ENCODE measurements at places on chromosomes 7 and 10. TPM values are rescaled to one million over a fixed set of nuclear protein-coding genes. Genes with fewer than 3 reads are reported as not detected.
A peak's percentile ranks its signal among the peaks of the same experiment; 100 is the strongest.

DNA sequence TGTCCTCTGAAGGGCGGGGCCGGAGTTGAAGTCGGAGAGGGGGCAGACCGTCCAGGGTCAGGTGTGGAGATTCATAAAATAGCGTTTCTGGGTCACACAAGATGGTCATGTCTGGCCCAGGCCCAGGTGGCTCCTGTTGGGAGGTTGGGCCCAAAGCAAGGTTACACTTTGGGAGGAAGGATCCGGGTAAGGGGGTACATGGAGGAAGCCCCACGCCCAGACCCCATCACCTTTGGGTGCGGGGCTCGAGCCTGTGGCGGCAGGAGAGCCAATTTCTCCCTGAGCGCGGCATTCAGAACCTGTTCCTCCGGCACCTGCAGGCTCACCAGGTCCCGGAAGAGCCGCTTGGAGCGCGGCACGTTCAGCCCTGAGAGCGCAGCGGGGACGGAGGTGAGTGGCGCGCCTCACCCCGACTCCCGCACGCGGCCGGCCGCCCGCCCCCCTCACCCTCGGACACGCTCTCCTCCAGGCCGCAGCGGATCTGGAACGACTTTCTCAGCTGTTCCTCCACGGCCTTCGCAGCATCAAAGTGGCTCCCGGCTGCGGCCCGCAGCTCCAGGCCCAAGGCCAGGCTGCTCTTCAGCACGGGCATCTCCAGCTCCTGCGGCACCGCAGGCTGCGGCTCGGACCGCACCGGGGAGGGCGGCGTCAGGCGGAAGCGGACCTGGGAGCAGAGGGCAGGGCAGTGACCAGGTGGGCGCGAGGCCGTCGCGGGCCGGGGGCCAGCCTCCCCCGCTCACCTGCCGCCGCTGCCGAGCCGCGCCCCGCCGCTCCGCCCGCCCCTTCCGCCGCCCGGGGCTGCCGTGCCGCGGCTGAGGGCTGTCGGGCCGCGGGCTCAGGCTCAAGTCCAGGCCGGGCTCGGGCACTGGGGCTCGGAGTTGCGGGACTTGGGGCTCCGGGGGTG lies 644 bp downstream of the PPP1R35 start:
- peak; percentile 49 for DNase-seq

- no peak for DNase-seq
These were observed 32.2 kb downstream of the DNAJB12 start for GRCh38 chr10:72322280-72323058.

GRCh38 chr10:77537071-77537470 lies 100.5 kb downstream of the KCNMA1 start:
- DNase-seq, result no peak

GRCh38 chr10:18350340-18350739 lies 210.1 kb downstream of the CACNB2 start:
- no peak for DNase-seq

- DNase-seq, result no peak
These were observed 35.5 kb downstream of the RAB19 start for GRCh38 chr7:140439359-140439758.

- DNase-seq, result no peak
These were observed 20.6 kb downstream of the SHTN1 start for GRCh38 chr10:116984202-116984990.

- peak; percentile 86 for DNase-seq
These were observed 66.7 kb upstream of the PODXL start for GRCh38 chr7:131623154-131623553.

DNA sequence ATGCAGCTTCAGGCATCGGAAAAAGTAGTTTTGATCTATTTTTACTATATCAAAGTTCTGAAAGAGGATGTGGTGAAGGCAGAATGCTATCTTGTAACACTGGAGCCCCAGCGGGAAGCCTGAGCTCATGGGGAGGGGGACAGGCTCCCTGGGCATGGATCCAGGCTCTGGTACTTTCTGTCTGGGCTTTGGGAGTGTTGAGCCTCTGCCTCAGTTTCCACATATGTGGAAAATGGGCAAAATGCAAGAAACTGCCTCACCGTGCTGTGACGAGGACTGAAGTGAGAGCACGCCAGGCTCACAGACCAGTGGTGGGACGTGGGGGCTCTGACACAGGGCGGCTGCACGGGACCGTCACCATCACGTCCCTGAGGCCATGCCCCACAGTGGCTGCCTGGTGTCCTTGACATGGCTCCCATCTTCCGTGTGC lies 182.9 kb upstream of the SHH start:
- no peak for DNase-seq

DNA sequence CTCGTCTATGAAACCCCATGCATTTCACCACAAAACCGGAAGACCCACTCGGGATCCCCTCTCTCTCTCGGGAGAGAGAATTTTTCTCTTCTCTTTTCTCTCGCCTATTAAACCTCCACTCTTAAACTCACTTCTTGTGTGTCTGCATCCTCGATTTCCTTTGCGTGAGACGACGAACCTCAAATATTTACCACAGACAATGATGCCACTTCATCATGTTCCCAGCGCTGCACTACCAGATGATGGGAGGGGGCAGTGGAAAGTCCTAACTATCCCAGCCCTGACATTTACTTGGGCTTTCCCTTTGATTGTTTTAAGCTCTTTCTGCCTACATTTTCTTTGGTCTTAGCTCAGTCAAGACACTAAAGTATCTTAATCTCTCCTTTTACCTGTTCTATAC lies 906.7 kb downstream of the GRID1 start:
- no peak for DNase-seq

DNA sequence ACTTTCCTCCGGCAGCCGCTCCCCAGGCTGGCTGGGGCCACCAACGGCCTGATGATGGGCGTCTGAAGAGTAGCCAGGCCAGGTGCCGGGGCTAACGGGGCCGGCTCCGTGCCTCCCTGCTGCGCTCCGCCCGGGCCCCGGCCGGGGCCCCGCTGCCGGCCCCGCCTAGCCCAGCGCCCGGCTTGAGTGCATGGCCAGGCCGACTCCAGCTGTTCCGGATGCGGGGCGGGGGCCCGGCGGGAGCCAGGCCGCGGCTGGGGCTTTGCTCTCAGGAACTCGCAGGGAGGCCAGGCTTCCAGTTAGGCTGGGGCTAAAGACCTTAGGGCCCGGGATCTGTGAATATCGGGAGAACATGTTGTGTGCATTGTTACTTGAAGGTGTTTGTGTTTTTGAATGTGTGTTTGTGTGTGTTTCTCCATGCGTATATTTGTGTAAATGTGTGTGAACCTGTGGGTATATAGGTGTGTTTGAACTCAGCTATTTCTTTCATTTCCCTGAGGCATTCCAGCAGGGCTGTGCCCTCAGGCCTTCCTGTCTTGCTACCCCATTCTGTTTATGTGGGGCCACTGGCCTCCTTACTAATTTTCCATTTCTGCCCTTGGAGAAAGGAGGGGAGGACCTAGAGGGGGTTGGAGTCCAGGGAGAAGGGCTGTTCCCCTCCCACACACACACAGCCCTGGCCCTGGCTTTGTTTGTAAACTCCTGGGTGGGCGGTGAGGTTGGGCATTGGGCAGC lies 1.1 kb upstream of the LBX1 start:
- no peak for DNase-seq

DNA sequence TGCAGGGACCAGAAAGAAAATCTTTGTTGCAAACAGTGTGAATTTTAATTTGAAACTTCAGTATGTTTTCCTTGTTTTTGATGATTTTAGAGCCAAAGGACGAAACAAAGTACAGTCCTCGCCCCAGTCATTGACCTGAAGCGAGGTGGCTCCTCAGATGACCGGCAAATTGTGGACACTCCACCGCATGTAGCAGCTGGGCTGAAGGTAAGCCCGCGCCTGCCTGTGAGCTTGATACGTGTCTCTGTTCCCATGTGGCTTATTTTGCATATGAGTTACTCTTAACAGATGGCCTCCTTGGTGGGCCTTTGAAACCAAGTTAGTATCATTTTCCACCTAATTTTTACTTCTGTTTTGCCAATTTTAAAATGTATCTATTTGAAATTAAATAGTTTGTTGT lies 12.3 kb downstream of the RBM17 start:
- no peak for DNase-seq

DNA sequence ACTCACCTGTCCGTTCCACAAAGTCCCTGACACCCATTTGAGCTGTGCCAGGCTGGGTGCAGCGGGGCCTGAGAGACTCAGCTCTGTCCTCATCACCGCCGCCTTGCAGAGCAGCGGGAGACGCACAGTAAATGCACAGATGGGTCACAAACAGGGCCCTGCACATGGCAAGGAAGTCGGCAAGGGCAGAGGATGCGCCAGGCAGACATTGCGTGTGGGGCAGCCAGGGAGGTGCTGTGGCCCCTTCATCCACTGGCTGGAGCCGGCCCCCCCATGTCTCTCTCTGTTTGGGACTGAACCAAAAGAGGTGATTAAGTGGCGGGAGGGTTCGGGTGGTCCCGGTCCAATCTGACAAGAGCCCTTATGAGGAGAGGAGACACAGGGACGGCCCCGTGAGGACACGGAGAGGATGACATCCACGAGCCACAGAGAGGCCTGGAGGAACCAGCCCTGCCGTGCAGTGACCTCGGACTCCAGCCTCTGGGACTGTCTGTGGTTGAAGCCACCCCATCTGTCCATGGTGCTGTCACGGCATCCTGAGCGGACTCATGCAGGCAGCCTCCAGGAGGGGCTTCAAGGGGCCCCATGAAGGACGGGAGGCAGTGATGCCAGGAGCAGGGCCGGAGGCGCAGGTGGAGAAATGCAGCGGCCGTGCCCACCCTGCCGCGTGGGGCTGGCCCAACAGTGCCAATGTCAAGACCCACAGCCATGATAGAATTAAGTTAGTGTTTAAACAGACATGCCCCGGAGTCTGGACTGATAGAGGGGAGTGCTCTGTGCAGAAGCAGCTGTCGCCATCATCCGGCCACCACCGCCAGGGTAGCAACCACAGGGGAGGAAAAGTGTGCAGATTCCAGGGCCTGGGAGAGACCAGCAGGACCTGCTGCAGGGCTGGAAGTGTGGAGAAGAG lies 28.4 kb upstream of the FOXL3 start:
- peak; percentile 24 for DNase-seq

DNA sequence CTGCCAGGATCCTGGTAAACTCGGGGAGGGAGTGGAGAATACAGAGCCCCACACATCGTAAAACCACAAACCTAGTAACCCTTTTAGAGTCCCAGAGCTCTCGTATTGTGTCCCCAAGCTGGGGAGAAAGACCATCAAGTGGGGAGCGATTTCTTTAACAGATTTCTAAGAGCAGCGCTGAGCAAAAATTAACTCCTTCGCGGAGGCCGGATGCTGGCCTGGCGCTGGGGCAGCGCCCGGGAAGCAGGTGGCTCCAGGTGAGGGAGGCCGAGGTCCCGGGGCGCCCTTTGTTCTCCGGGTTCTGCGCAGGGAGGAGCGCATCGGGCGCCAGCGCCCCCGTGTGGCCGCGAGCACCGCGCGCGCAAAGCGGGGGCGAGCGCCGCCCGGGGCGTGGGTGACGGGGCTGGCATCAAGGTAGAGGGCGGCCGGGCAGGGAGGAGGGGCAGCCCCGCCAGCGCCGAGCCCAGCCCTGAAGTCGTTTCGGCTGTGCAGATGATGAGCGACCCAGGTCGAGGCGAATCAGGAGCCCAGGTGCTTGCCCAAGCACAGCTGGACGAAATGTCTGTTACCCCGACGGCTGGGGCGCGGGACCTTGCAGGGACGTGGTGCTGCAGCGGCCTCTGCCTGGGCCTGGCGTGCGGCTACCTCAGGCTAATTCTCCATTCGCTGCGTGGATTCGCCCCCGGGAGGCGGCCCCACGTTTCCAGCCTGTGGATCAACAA lies 10.4 kb upstream of the FGFR2 start:
- peak; percentile 42 for DNase-seq

Gene SCART1
- total RNA-seq, result 0.27 TPM

Gene MPP7
- total RNA-seq, result 9.7 TPM

Gene CTAGE4
- total RNA-seq, result 1.3 TPM

Gene CASP7
- 14.3 TPM for total RNA-seq

Gene TWIST1
- total RNA-seq, result 3.2 TPM
